Kidney (tissue), 22 donors: ENCODE measurements at places on chromosomes 13 and 19. TPM values are rescaled to one million over a fixed set of nuclear protein-coding genes. Genes with fewer than 3 reads are reported as not detected.

- DNase-seq: no peak
Measured at GRCh38 chr13:74174810-74175209, 40.6 kb upstream of the KLF12 start.

DNA sequence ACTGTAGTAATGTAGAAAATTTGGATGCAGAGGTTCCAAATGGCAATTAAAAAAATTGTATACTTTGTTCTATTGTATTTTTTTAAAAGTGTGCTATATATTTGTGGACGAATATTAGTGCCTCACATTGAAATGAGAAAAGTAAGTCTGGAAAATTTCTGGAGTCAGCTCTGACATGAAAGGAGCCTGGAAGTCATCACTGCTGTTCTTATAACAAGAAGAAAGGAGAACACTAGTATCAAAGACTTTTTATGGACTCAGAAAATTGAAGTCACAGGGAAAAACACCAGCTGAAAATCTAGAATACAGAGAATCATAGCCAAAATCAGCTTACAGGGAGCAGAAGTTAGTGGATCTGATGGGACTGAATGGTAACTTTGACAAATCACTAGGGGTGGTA lies 1450.7 kb upstream of the SPRY2 start:
- no peak for DNase-seq

GRCh38 chr13:71460211-71460610 lies 406.8 kb downstream of the DACH1 start:
- DNase-seq: no peak

DNA sequence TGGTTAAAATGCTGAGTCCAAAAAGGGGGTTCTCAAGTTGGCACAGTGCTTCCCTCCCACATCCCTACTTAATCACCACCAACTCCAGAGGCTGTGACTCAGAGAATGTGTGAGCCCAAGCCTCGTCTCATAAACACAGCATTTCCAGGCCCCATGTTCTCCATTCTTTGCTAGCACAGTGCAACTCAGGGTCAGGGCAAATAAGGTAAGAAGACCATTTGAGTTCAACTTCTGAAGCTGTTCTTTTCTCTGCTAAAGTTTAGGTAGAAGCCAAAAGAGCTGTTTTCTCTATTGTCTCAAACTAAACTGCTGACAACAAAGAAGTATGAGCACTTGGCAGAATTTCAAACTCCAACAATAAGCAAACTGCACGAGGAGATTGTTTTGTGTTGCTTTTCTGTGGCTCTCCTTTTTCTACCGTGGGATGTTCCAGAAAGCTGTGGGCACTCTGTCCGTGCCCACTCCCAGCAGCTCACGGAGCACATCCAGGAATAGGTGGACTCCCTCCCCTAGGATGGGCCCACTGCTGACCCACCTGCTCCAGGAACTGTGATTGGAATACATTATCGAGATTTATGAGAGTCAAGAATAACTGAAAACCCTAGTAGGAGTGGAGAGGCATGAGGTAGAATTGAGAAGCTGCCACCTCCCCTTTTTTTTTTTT lies 494.3 kb downstream of the COG6 start:
- no peak for DNase-seq

DNA sequence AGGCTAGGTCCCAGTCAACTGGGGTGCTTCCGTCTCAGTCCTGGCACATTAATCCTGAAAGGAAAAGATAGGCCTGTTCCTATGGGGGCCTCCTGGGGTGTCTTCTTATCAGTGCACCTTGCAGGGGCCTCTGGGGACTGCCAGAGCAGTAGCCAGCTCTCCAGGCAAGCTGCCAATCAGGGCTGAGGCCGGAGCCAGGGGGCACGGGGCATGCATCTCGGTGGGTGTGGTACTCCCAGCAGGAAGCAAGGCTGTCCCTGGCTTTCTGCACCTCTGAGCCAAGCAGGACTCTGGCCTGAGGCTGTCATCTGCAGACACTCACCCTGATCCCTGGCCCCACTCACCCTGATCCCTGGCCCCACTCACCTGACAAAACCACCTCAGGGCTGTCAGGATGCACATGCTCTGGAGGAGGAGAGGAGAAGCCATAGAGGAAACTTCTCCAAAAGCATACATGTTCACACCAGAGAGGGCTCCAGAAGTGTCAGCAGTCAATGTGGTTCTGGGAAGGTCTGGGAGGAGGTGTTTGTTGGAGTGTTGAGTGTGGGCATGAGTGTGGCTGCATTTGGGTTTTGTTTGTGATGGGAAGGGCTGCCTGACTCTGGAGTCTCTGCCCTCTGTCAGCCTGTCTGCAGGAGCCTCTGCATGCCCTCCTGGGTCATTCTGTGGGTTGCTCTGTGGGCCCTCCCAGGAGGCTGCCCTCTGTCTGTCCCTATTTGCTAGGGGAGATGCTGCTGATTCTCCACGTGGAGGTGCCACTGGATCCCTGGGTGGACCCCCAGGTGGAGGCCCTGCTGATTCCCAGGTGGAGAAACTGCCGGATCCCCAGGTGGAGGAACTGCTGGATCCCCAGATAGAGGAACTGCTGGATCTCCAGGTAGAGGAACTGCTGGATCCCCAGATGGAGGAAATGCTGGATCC lies 22.7 kb upstream of the KCTD15 start:
- DNase-seq: no peak

DNA sequence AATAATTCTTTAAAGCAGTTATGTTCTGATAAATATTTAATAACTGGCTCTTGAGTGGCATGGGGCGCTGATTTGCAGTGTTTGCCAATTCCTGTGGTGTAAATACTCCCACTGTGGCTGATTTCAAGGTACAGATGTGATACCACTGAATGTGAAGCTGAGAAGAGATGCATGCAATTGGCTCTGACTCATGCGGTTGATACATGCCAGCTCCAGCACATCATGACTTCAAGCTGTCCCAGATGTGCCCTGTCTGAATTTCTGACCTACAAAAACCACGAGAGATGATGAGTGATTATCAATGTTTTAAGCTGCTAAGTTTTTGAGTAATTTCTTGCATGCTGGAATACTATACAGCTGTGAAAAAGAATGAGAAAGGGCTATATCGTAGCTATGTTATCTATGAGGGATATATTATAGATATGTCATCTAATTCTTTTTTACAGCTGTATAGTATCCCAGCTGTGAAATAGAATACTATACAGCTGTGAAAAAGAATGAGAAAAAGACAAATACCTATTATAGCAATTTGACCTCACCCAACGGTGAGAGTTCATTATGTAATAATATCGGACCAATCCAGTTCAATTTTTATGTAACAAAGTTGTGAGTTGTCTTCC lies 7.6 kb upstream of the ACSBG2 start:
- no peak for DNase-seq

NCR1 gene
- total RNA-seq: 0.91 TPM

ERICH6B gene
- total RNA-seq: not detected

GRCh38 chr19:35421362-35421761 lies 26.7 kb upstream of the FFAR2 start:
- no peak for DNase-seq

DNA sequence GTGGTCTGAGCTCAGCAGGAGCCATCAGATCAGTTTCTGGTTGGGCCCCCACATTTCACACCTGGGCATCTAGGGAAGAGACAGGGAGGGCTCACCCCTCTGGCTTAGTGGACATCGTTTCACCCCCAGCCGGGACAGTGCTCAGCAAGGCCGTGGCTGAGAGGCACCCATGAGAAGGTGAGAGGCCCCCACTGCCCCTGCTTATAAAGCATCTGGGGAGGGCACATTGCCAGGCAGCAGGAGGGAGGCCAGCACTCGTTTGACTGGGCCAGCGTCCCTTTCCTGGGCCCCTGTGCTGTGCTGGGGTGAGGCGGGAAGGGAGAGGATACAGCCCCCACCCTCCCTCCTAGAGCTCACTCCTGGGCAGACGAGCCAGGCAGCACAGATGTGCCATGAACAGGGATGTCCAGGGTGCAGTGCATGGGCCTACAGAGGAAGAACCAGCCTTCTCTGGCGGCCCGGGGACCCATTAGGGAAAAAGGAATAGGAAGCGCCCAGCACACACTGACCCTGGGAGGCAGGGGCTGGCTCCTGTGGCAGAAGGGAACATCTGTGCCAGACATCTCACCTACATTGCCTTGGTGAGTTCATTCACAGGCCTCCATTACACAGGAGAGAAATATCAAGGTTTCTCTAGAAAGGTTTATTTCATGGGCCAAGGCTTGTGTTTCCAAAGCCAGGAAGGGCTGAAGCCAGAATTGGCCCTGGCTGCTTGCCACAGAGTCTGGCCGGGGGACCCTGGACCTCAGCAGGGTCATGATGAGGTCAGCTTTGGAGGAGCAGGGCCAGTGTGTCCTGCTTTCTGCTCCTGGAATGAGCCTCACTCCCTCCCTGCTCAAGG lies 7.7 kb downstream of the AP1M1 start:
- DNase-seq: no peak

DNA sequence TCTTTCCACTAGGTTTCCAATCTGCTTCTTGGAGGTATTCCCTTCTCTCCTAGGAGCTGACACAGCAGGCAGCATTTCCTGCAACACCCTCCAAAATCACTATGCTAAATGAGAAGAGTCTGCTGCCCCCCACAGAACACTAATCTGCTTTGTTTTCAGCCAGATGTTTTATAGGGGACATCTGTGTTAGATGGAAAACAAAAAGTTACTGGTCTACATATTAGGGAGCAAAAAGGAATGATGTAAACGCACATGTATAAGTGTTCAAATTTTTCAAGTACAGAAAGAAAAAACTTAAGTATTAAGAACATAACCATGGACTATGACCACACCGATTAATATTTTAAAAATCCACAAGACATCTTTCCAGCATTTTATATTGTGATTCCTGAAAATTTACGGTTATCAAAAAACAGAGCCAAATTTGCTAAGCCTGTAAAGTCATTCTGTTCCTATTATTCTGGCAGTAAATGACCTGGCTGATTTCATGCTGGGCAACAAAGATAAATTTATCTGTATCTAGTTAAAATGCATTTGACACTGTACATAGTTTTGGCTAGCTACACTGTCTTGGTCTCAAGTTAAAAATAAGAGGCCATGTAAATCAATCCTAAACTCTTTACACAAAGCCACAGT lies 63.3 kb downstream of the DCLK1 start:
- DNase-seq: no peak

FUT1 gene
- total RNA-seq: 4.3 TPM

ZNF492 gene
- 0.25 TPM for total RNA-seq

- DNase-seq: no peak
Measured at GRCh38 chr13:42101821-42102585, 53.6 kb downstream of the DGKH start.

- DNase-seq: no peak
Measured at GRCh38 chr19:1655131-1655981, 2.9 kb upstream of the TCF3 start.

ATP4A gene
- total RNA-seq: not detected

DNA sequence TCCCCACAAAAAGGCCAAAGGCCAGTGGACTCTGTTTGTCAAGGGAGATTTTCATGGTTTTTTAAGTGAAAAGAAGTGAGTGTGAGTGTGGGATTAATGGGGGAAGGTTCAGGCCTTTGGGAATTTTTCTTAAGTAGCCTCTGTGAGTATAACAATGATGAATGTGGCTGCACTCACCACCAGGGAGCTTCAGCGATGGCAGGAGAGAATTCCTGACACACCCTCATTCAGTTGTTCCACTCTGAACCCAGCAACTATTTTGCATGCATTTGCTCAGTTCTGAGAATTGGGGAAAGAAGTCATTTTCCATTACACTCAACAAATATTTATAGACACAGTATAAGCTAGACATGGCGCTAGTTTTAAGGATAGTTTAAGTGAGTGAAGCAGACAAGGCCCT lies 117.9 kb downstream of the CCNA1 start:
- no peak for DNase-seq

GRCh38 chr19:45321848-45322247 lies 827 bp downstream of the CKM start:
- DNase-seq: no peak

- no peak for DNase-seq
Measured at GRCh38 chr13:41345914-41346589, 35.0 kb downstream of the NAA16 start.

GRCh38 chr19:51460164-51460992 lies 2.1 kb upstream of the SIGLEC8 start:
- DNase-seq: no peak

- no peak for DNase-seq
Measured at GRCh38 chr13:100266026-100266425, 177.1 kb downstream of the PCCA start.

GRCh38 chr19:11447347-11448262 lies 12.2 kb downstream of the PRKCSH start:
- no peak for DNase-seq

FBXO17 gene
- 32.3 TPM for total RNA-seq

DNA sequence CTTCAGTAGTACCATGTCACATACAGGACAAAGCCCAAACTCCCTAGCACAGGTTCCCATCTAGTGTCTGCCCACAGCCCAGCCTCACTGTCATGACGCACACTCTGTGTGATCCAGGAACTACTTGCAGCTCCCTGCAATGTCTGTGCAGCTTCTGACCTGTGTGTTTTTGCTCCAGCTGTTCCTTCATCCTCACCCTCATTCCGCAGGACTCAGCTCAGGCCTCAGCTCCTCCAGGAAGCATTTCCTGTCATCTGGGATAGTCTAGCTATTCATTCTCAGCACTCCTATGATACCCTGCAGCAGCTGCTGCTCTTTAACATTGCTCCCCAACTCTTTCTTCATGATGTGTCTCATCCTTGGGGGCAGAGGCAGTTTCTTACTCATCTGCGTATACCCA lies 56.1 kb downstream of the ENOX1 start:
- no peak for DNase-seq

ZNF787 gene
- total RNA-seq: 31.9 TPM

- peak; percentile 5 for DNase-seq
Measured at GRCh38 chr13:88704600-88705275, 1033.6 kb downstream of the SLITRK5 start.

DNA sequence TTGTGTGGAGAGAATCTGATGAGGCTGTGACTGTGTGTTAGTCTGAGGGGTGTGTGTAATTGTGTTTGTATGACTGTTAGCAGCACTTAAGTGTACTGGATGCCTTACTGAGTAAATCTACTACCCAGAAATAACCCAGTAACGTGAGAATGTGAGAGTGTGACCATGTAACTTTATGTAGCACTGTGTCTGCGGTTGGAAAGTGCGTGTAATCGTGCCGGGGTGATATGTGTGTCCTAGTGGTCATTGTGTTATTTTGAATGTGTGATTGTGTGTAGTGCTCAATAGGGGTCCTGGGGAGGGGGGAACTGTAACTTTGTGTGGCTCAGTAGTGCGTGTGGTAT lies 550 bp downstream of the ZNF383 start:
- peak; percentile 25 for DNase-seq

- DNase-seq: no peak
Measured at GRCh38 chr13:67095621-67096020, 134.5 kb downstream of the PCDH9 start.

- DNase-seq: no peak
Measured at GRCh38 chr13:48403151-48403631, 9.7 kb downstream of the LPAR6 start.

GRCh38 chr19:46972311-46972710 lies 47.3 kb upstream of the NPAS1 start:
- DNase-seq: no peak

GRCh38 chr13:47603365-47603764 lies 397.7 kb downstream of the SUCLA2 start:
- no peak for DNase-seq
